Stimulated activated CD8-positive, alpha-beta memory T cell treated with anti-CD3 and anti-CD28 coated beads, Interleukin-4, amount 100 ng/mL, for 4 hours (primary cell): ENCODE measurements at places on chromosomes 6 and 20.

DNA sequence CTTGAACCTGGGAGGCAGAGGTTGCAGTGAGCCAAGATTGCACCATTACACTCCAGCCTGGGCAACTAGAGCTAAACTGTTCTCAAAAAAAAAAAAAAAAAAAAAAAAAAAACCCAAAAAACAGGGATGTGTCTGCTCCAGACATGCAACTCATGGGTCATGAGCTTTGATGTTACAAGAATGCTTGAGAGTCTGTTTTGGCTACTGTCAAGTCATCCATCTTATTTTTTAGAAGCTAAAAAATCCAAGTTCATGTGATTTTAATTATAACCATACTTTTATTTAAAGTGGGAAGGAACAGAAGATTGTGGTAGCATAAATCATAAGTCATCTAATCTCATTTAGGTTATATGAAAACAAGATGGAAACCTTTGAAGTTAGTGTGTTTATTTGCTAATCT is 120.6 kb downstream of the PDE7B start:
- DNase-seq, result no peak

DNA sequence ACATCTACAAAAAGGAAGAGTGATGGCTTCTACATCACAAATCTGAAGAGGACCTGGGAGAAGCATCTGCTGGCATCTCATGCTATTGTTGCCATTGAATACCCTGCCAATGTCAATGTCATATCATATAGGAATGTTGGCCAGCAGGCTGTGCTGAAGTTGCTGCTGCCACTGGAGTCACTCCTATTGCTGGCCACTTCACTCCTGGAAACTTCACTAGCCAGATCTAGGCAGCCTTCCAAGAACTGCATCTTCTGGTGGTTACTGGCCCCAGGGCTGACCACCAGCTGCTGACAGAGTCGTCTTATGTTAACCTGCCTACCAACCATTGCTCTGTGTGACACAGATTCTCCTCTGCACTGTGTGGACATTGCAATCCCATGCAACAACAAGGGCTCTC is 111.8 kb downstream of the PERP start:
- no peak for DNase-seq

GRCh38 chr6:89173634-89174033 is 27.8 kb downstream of the PM20D2 start:
- no peak for DNase-seq

- DNase-seq, result no peak
These were observed 11.8 kb downstream of the TOX2 start for GRCh38 chr20:43926287-43927050.

DNA sequence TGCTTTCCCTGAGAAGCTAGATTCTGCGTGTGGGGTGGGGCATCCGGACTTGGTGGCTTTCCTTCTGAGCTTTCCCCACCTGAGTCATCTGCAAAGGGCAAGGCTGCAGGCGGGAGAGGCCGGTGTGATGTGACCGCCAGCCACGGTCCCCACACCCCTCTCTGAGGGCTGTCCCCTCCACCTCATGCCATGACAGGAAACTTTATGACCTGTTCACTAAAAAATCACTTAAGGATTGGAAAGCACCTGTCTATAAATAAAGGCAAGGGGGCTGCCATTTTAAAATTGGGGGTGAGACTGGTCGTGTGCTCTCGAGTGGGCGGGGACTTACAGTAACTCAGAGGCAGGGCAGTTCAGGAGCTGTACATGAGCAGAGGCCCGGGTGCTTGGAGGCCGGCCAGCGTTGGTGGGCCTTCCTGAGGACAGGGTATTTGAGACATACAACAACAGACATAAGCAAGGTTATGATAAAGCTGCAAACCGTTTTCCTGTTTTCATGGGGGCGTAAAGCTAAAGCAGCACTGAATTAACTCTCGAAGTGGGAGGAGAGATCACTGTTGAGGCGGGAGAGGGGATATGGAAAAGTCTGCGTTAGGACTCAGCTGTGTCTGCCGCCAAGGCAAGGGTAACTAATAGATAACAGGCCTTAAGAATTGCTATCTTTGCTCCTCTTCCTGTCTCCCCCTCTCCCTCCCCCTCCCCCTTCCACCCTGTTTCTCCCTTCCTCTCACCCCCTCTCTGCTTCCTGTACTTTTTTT is 16.1 kb upstream of the SERPINB1 start:
- DNase-seq, result no peak

GRCh38 chr6:164533045-164533362 is 776.4 kb downstream of the C6orf118 start:
- DNase-seq, result no peak

DNA sequence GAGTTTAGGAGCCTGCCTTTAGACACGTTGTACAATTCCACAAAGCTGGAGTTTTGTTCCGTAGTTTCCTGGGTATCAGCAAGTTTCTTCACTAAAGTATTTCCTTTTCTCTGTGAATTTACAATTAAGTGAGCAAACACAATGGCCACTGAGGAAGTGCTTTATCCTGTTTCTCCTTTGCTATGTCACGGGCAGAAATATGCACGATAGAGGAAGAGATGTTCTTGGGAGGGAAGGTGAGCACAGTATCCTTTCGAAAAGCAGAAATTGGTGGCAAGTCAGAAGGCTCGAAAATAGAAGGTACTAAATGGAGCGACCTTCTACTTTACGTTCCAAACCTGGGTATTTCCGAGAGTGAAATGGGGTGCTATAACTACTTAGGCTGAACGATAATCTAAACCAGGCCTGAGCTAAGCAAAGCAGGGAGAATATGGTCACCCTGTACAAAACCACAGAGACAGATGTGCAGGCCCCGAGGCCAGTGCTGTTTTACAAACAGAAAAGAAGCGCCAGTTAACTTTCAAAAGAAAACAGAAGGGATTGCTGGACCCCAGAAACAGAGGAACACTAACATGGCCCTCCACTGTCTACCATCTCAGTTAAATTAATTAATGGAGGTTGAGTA is 259.6 kb downstream of the TBC1D7 start:
- no peak for DNase-seq

- DNase-seq, result no peak
These were observed 36.4 kb upstream of the APCDD1L start for GRCh38 chr20:58551631-58552030.

DNA sequence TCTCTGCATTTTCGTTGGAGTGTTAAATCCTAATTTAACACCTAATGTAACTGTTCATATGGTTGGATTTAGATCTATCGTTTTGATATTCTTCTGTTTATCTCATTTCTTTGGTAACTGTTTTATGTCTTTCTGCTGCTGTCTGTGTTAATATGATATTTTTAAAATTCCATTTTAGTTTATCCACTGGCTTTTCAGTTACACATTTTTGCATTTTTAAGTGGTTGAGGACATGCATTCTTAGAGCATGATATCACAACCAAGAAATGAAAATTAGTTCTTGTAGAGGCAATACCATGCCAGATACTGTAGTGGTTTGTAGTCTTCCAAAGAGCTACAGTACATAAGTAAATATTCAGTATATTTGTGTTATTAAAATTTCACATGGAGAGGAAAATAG is 58.6 kb downstream of the LIN28B start:
- DNase-seq, result no peak

DNA sequence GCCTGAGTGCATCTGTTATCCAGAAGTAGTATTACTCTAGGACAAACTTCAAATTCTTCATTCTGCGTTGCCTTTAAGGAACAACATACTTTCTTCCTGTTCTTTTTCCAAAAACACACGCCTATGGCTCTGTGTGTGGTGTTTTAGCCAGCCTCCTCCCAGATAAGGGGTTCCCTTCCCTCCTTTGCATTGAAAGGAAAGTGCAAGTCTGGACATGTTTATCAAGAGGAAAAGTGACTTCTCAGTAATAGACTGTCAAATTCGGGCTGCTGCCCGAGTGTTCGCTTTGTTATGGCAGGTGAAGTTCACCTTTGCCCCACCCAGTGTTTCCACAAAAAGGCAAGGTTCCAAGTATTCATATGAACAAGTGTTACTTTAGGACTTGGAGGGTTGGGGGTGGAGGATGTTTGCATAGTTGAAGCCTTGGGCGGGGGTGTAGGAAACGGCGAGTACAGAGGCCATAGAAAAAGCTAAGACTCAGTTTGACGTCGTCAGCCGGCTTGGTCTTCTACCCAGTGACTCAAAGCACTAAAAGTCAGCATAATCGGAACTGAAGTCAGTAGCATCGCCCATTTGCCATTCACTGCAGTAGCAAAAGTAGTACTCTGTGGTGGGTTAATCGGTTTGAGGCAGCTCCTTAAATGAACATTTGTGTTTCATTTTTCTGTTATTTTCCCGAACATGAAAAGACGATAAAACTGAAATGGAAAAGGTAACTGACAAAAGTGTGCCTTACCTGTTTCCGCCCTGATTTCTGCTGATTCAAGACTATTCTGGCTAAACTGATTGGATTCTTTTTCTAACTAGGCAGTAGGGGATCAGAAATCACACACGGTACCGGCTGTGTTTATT is 12.5 kb downstream of the PRDM1 start:
- DNase-seq, result peak; percentile 53

DNA sequence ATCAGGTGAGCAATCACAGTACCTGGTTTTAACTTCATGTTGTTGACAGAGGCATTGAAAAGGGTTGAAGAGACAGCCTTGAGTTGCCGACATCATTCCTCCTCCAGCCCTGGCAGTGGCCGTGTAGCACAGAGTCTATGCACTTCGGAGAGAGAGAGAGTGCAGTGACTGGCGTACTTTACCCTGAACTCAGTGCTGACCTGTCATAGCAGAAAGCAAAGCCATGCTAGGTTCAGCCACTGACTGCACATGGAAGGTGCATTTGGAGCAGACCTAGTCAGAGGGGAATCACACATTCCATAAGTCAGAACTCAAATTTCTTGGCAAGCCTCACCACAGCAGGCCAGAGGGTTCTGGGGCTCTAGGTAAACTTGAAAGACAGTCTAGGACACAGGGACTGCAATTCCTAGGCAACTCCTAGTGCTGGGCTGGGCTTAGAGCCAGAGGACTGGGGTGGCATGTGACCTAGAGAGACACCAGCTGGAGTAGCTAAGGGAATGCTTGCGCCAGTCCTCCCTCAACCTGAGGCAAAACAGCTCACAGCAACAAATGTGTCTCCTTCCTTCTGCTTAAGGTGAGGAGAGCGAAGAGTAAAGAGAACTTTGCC is 69.1 kb downstream of the ELOVL4 start:
- DNase-seq, result no peak

- DNase-seq, result no peak
These were observed 52.1 kb upstream of the PLCB1 start for GRCh38 chr20:8079976-8080375.

DNA sequence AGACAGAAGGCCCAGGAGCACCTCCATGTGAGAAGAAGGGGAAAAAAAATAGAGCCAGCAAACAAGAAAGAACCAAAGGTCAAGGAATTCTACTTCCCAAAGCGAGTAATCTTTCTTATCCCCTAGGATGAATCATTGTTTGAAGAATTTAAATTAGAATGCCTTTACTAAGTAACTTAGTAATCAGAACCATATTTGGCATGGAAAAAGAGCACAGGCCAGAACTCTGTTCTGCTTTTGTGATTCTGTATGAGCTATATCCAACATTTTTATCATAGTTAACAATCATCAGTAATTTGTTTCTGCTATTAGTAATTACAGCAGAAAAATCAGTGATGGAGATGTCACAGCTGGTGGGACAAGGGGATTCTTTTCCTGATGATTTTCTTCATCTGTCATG is 228.8 kb upstream of the FAM83B start:
- DNase-seq, result no peak

GRCh38 chr6:55734256-55734655 is 141.1 kb downstream of the BMP5 start:
- no peak for DNase-seq

DNA sequence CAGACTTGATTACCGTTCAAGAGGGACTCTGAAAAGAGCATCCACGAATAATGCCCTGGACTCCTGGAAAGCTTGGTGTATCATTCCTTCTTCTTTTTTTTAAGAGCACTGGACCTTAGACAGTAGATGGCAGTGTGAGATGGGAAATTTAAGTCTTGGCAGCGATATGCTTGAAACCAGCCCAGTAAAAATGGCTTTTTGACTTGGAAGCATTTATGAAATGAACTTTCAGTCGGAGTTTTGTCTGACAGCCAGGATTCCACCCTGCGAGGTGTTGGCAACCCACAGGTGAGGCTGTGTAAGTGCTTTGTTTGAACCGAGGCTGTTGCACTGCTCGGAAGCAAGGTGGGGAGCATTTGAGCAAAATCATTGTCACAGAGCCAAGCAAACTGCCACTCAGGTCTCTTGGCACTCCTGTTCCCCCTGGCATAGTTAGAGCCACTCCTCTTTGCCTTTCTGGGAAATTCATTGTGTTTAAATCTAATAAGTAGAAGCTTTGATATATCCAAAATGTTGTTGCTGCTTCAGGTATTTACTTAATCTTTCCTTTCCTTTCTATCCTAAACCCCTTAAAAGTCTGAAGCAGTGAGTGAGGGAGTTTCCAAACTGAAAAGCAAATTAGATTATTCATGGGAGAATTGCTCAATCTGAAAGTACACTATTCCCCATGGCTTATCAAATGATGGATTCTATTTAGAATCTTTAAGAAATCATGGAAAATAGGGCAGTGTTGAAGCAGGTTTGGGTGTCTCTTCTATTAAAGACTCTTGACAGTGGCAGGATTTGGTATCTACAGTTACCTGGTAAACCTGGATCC is 272.8 kb upstream of the SLC35B3 start:
- no peak for DNase-seq

GRCh38 chr6:34834789-34835518 is 43.1 kb downstream of the BLTP3A start:
- no peak for DNase-seq
